RPMI7951 (cell line): ENCODE measurements at places on chromosomes 6 and 20. TPM values are rescaled to one million over a fixed set of nuclear protein-coding genes. Genes with fewer than 3 reads are reported as not detected.

GRCh38 chr20:45268531-45268930 is 14.2 kb upstream of the SLPI start:
- DNase-seq: no peak

PBX2 gene
- total RNA-seq: 14.4 and 15.7 TPM in 2 replicates

DNA sequence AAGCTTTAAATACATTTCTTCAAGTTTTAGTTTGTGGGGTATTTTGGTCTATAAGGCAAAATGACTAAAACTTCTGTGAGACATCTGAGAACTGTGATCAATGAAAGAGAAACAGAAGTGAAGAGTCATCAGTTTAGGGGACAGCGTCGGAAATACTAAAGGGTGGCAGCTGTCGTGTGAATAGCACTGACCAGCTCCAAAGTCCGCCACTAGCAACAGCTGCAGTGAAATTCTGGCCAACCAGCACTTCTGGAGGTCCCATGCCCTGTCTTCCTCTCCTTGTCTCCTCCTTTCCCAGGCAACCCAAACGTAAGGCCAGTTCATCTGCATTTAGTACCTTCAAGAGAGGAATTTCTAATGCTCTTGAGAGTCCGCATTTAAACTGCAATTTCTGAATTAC is 87.5 kb downstream of the DACT2 start:
- no peak for DNase-seq

DNA sequence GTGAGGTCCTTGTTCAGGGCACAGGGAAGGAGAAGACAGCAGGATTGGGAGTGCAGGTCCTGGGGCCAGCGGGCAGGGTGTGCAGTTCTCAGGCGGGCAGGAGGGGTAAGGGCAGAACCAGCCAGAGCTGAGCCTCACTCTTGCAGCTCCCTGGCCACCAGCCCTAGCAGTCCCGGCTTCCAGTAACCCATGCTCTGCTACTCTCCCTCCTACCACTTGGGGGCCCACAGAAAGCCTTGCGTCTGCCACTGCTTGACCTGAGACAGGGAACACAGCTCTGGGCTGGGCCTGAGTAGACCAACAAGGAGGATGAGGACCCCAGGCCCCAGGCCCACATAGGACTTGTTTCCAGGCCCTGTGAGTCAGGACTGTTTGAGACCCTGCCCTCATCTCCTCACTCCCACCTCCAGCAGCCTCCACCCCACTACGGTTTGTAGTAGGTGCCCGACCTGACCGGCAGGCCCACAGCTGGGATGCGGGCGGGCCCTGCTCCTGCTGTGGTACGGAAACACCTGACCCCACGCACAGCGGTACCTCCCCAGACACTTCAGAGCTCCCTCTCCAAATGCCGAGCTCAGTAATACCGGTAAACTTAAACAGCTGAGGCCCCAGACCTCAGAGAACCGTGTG is 39.2 kb downstream of the KCNK5 start:
- DNase-seq: peak; percentile 11

DNA sequence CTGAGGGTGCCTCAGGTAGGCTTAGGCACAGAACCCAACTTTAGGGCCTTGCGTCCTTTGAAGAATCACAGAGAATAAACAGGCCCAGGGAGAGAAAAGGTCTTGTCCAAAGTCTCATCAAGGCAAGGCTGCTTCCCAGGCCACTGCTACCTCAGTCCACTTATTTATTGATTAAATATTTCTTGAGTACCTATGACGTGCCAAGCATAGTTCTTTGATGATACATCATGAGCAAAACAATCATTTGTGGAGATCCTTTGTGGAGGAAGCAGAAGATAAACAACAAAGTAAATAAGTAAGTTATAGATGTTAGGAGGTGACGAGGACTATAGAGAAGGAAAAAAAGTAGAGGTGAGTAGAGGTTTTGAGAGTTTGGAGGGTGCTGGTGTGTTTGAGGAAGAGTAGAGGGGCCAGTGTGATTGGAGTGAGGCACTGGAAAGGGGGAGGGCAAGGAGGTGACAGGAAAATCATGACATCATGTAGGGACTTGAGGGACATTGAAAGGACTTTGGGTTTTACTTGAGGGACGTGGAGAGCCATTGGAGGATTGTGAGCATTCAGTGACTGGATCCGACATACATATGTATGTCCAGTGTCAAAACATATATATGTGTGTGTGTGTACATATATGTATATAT is 14.1 kb upstream of the CHMP4B start:
- DNase-seq: no peak

POLR1C gene
- total RNA-seq: 50.7 and 52.3 TPM in 2 replicates

- no peak for DNase-seq
Measured at GRCh38 chr20:18058661-18059467, 1.1 kb upstream of the OVOL2 start.

DNA sequence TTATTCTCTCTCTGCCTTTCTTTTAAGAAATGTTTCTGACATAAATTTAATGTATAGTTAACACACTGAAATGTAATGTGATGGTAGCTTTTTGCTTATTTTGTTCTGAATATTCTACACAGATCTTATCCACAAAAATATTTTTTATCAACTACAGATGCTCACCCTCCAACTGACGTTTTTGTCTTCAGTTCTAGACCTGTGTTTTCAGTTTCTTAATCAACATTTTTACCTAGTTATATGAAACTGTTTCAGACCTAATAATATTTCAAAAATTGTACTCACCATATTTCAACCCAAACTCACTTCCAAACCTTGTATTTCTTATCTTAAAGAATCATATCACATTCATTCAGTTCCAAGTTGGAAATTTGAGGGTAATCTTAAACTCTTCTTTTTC is 452.8 kb downstream of the RFPL4B start:
- DNase-seq: no peak

- no peak for DNase-seq
Measured at GRCh38 chr6:47207261-47207660, 102.4 kb downstream of the TNFRSF21 start.

GRCh38 chr6:163340201-163340887 is 74.2 kb upstream of the QKI start:
- DNase-seq: peak; percentile 54

- no peak for DNase-seq
Measured at GRCh38 chr20:14959506-14960475, 622.4 kb upstream of the FLRT3 start.

GRCh38 chr6:106520711-106521401 is 108.4 kb downstream of the RTN4IP1 start:
- peak; percentile 80 for DNase-seq

GRCh38 chr6:145161501-145161900 is 573.8 kb downstream of the EPM2A start:
- no peak for DNase-seq

BYSL gene
- 17.6 and 22.3 TPM in 2 replicates for total RNA-seq

DNA sequence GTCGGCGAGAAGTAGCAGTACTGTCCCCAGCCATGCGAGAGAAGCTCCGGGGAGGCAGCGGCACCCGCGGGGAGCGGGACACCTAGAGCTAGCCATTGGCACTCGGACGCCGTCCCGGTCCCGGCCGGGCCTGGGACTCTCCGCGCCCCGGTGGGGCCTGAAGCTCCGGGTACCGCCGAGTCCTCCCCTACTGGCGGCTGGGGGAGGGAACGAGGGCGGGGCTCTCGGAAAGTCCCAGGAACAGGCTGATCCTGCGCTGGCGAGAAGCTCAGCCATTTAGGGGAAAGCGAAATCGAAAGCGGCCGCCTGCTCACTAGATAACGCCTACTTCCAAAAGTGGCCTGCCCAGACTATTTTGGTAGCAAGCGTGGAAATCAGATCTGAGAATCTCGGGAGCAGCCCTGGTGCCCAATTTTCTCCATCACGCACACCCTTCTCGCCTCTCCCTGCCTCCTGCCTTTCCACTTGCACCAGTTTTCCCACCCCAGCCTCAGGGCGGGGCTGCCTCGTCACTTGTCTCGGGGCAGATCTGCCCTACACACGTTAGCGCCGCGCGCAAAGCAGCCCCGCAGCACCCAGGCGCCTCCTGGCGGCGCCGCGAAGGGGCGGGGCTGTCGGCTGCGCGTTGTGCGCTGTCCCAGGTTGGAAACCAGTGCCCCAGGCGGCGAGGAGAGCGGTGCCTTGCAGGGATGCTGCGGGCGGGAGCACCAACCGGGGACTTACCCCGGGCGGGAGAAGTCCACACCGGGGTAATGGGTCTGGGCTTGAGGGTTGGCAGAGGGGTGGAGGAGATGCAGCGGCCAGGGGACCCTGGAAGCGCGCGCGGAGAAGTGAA is at the start of the genes PSMB9 and TAP1:
TSS of gene PSMB9 (plus strand) at position 652 of the 835 bp plus-strand sequence. CDS start at position 690, 38 bp downstream.
TSS of gene TAP1 (minus strand) at position 164 of the 835 bp plus-strand sequence. CDS start at position 96, 68 bp downstream.
- DNase-seq: peak; percentile 94

DNA sequence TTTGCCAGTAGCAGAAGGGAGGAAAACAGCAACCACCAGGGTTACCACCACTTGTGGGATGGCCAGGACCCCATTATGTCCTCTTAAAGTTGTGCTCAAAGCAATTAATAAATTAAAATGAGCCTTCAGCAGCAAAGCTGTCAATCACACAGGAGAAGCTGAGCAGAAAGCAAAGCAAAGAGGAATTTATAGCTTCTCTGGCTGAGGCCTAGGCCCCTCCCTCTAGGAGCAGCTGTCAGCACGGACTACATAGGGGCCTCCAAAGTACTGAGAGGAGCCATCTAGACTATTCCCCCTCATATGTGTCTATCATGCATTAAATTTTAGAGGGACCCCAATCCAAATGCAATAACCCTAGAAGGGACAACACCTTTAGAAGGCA is 6.4 kb downstream of the CCND3 start:
- DNase-seq: no peak

DNA sequence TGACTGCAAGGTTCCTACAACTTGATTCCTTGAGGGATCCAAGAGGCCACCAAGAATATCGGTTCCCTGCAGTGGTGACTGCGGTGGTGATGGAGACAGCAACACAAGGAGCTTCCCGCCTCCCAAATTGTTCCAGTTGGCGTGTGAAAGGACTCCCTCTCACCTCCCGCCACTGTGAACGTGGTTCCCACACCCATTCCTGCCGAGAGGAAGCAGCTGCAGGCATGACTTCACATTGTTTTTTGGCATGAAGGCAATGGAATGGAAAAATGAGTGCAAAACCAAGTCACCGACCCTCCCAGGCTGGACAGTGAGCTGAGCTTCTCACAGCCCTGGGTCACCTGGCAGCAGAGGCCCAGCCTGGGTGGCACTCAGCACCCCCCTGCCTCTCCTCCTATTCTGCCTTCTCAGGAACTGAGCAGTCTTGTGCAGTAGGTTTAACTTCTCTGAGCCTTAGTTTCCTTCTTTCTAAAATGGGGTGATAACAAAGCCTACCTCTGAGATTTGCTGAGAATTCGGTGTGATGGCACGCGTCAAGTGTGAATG is 75.0 kb downstream of the CNKSR3 start:
- DNase-seq: no peak

FOXQ1 gene
- not detected in 2 replicates for total RNA-seq

DNA sequence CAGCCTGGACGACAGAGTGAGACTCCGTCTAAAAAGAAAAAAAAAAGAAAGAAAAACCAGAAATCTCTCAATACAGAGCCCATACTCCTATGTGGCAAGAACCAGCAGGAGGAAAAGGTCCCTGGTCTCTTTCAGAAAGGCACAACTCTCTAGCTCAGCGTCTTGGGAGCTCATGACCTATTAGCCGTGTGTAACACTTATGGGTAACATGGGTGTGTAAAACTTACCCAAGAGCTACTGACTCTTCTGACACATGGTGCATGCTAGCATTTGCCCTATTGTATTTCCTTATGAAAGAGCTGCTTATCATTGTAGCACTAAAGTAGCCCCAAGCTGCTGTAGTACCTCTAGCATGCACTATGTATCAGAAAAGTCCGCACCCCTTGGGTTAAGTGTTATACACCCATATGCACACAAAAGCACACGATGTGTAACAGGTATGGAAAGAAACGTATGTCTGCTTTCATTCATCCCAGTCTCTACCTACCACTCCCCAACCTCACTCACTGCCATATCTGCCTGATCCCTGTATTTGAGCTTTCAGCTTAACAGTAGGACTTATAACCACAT is 85.4 kb downstream of the ZMYND8 start:
- DNase-seq: no peak

DNA sequence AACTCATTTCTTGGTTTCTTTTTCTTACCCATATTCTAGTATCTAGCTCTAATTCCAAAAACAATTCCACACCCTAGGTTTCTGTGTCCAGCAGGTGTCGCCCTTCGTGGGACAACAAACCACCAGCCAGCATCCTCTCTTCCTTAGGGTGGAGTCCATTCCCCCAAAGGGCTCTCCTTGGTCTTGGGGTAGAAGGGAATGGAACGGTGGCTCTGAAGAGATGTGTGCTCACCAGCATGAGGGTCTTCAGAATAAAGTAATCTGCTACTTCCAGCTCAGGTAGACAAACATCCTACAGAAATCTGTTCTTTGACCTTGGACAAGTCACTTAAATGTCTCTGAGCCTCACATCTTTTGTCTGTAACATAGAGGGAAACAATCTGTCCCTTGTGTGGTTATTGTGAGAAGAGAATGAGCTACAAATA is 7.2 kb downstream of the HLA-DMB start:
- DNase-seq: peak; percentile 74

DNA sequence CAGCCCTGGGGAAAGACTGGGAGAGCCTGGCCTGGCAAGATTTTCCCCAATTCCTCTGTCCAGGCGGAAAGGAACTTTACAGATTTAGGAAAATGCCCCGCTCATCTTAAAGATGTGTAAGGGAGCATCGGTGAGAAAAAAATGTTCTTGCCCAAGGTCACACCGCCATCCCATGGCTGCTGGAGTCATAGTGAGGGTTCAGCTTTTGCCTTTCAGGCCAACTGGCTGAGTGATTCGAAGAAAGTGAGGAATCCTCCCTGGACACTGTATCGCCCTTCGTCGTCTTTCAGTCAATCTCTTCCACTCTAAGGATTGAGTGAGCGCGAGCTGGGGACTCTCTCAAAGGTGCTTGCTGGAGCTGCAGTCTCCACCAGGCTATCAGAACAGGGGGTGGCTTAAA is 1.4 kb downstream of the WFDC2 start:
- DNase-seq: no peak

DNA sequence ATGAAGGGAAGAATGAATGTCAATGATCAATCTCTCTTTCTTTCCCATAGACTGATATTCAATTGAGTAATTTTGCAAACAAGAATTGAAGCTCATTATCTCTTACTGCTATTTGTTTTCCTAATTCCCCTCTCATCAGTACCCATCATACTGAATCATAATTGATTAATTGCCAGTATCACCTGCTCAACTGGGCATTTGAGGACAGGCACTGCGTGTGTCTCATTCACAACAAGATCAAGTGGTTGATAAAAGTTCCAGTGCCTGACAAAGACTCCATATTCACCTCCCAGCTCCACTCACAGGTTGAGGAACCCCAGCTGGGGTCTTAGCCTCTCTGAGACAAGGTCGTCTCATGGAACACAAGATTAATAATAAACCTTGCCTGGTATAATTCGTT is 67.7 kb downstream of the BCAS1 start:
- no peak for DNase-seq

DNA sequence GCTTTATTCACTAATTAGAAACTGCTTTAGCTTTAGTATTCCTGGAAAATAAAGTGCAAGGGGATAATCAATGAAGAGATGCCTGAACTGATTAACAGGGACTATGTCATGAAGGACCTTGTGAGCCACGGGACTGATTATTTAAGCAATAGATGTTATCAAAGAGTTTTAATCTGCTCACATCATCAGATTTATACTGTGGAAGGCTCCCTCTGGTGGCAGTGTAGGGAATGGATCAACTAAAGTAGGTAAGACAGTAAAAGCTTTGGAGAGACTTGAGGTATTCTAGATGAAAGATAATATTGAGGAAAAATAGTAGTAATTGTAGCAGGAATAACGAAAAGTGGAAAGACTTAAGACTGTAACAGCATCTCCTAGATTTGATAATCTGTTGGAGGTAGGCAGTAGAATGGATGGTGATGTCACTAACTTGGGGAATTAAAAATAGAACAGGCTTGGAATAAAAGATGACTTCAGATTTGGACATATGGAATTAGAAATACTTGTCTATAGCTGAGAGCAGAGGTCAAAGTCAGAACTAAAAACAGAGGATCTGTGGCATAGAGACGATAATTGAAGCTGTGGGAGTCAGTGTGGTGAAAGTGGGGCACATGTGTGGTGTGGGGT is 80.3 kb upstream of the HTR1E start:
- DNase-seq: peak; percentile 16

TGM3 gene
- total RNA-seq: not detected in 2 replicates
